ENCODE measurements at places on chromosomes 11 and 22.
A peak's percentile ranks its signal among the peaks of the same experiment; 100 is the strongest.

GRCh38 chr22:27329966-27330645, 471.4 kb downstream of the MN1 start:
- no peak for DNase-seq

DNA sequence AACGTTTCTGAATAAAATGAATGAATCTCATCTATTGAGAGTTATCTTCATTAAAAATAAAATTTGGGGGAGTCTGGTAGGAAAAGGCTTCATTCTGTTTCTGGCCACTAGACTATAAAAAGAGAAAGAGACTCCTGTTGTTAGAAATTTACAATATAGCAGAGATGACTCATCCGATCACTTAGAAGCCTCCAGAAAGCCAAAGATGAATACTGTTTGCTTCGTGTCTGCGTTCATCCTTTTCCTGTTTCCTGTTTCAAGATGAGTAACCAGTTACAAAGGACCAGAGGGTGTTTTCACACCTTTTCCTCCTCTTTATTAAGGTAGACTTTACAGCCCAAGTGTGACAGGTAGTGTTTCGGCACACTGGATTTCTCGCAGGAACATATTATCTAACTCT, 1120.7 kb downstream of the LRRC4C start:
- no peak for DNase-seq

GRCh38 chr11:123822032-123822431, 15.9 kb upstream of the OR6M1 start:
- DNase-seq: no peak

DNA sequence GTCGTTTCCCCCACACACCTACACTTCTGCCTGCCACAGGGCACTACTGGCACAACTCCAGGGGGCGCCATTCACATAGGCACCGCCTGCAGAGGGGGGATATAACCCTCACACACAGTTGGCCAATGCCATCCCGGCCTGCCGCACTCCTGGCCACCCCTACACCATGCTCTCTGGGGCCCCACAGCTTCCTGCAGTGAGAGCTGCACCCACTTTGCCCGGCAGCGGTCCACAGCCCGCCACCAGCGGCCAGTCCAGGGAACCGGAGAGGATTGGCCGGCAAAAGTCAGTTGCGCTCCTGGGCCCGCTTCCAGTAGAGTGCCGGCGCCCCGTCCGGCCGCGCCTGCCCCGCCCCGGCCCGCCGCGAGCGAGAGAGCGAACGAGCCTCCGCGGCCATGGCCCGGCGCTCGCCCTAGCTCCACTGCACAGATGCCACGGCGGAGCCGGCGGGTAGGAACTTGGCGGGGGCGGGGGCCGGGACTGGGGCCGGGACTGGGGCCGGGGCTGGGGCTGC, 25.6 kb upstream of the SUSD2 start:
- DNase-seq: peak; percentile 56

- DNase-seq: no peak
These were observed 7.1 kb downstream of the FEN1 start for GRCh38 chr11:61799665-61800284.

GRCh38 chr11:15675683-15676082, 561.0 kb downstream of the INSC start:
- DNase-seq: no peak

DNA sequence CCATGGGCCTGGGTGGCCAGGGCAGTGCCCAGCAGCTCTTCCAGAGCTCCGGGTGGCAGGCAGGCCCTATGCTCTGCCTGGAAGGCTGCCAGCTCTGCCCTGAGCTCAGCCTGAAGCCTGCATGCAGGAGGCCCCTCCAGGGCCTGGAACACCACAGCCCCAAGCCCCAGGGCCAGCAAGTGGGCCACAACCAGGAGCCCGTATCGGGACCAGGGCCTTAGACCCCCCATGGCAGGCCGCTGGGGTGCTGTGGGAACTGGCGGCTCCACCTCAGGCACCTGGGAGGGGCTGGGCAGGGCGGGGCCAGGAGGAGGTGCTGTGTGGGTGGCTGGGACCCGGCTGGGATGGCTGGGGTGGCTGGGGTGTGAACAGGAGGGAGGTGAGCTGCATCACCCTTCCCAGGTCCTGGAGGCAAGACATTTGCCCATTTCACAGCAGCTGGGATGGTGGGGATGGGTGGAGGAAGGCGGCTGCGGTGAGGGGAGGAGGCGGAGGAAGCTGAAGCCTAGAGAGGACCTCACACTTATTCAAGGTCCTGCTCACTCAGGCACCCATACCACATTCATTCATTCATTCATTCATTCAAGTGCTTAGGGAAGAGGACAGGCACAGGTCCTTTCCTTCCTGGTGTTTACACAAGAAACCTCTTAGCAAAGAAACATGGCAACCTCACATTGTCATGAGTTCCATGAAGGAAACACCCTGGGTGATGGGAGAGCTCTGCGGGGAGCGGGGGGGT, at the start of gene KCNK7:
TSS of gene KCNK7 (minus strand) at position 258 of the 739 bp plus-strand sequence. CDS start at position 230, 28 bp downstream.
- no peak for DNase-seq

DNA sequence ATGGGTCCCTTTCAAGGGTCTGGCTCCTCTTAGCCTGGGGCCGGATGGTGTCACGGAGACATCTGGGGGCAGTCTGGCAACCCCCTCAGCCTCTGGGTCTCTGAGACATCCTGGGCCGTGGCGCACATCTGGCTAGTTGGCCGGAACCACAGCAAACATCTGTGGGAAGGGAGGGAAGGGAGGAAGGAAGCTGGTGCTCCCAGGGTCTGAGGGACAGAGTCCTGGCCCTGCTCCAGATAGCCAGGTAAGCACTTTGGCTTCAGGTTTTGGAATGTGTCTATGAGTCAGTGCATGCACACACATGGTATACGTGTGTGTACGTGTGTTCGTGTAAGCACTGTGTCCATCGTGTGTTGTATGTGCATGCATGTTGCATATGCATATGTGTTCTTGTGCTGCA, 225.1 kb downstream of the MN1 start:
- DNase-seq: no peak

- DNase-seq: no peak
These were observed 52.8 kb upstream of the RRAS2 start for GRCh38 chr11:14411818-14412217.

DNA sequence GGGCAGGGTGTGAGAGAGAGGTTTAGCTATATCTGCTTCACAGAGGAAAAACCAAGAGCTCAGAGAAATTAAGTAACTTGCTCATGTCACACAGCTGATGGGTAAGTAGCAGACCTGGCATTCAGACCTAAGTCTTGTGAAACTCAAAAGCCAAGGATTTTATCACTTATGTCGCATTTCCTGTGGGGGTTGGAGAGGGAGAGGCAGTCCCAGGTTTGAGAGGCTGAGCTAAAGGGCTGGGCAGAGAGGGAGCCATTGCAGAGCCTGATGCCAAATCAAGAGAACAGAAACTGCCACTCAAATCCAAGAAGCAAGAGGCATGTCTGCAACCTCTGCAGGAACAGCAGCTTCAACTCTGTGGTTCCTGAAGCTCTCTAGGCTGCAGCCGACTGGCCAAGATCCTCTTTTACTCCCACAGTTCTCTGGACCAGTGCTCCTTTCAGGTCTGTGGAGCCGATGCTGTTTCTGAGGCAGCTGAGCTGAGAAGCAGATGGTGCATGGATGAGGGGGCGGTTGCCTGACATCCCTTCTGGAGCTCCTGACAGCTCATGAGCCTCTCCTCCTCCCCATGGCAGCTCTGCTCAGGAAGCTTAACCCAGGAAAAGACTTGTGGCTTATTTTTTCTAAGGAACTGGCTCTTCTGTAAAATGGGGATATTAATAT, 47.6 kb upstream of the NAV2 start:
- no peak for DNase-seq

- no peak for DNase-seq
These were observed 60.6 kb upstream of the RDX start for GRCh38 chr11:110356762-110357671.

GRCh38 chr11:35721651-35722282, 59.2 kb downstream of the TRIM44 start:
- no peak for DNase-seq

DNA sequence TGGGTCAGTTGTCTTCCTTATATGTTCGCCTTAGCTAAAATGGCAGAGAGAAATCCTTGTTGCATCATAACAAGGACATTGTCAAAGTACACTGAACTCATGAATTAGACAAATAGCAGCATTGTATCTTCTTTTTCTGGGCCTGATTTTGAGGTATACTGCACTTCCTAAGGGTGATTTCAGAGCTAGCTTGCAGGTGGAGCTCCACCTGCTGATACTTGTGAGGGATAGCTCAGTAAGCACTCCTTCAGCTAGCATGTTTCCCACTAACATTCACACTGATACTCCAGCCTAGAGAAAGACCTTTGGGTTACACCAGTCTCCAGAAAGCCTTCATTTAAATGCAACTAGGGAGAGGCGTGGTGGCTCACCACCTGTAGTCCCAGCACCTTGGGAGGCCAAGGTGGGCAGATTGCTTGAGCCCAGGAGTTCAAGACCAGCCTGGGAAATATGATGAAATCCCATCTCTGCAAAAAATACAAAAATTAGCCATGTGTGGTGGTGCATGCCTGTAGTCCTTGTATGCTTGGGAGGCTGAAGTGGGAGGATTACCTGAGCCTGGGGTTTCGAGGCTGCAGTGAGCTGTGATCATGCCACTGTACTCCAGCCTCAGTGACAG, 29.8 kb downstream of the JAM3 start:
- no peak for DNase-seq

GRCh38 chr22:21009638-21010425, 5.1 kb upstream of the P2RX6 start:
- DNase-seq: peak; percentile 74

DNA sequence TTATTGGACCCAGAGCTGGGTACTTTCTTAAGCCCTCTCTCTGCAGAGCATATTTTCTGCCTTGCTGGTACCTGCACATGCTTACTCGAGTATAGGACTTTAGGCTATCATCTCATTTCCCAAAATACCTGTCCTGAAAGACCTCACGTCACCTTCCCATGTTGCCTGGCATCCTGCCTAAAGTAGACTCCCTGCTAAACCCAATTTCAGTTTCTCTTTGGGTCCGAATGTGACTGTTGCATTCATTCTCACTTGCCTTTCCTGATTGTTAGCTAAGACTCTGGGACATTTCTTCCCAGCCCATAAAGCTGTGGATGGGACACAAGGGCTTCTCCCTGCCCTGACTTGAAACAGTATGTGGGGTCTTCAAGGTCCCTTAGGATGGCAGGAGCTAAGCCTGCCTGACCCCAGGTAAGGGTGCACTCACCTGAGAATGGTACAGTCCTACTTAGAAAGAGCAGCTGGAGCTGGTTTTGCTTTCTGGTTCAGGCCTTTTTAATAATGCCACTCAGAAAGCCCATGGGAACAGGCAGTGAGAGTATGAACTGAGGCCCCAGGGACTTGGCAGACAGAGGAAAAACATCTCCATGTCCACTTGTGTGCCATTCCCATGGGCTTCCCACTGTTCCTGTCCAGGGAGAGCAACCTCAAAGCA, 12.9 kb downstream of the OR51E2 start:
- no peak for DNase-seq

DNA sequence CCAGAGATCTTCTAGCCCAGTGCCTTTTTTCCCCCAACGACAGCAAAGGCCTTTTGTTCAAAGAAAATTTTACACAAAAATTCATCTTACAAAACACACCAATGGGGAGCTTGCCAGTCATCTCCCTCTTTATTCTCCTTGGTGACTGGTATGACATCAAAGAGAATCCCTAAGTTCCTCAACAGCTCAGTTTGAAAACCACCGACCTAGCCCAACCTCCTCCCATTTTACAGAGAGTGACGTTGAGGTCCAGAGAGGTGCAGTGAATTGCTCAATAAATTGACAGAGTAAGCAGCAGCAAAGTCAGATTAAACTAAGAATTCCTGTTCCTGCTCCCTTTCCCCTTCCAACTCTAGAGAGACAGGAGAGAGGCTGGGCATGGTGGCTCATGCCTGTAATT, 7.8 kb downstream of the SLC43A3 start:
- no peak for DNase-seq

DNA sequence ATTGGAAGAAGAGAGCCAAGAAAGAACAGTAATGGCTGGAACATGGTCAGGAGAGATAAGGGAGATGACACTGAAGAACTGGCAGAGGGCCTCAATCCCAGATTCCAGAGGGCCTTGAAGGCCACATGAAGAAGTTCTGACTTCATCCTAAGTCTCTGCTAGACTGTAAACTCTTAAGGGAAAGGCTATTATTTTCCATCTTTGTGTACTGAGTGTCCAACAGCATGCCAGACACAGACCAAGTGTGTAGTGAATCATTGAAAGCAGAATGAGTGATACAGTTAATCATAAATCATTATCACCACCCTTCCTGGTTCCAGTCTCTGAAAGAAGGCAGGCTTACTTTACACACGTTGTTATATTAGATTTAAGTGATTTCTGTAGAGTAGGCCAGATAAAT, 185.3 kb upstream of the C11orf87 start:
- DNase-seq: no peak

DNA sequence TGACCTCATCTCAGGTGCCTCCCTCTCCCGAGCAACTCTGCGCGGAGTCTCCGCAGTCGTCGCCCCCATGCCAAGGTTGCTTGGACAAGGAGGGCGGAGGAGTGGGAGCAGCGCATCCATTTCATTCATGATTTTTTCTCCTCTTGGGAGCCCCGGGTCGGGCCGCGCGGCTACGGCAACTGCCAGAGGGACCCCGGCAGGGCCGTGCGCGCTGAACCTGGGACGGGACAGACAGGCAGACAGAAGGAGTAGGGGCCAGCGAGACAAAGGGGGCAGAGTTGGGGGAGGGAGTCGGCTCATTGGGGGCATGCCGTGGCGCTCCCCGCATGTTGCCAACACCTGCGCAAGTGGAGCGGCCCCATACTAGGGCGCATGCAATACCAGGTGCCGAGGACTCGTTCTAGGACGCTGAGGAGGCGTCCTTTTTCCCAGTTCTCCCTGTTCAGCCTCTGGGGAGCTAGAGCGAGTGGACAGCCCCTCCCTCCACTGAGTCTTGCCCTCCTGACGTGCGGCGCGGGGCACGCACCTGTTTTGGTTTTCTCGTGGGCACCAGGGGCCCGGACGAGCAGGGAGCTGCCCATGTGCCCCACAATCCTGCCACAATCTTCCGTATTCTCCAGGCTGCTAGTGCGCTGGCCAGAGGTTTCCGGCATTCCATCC, 501 bp upstream of the PTPN5 start:
- no peak for DNase-seq

- no peak for DNase-seq
These were observed 53.8 kb upstream of the BIRC3 start for GRCh38 chr11:102263379-102264003.

- no peak for DNase-seq
These were observed 183.4 kb downstream of the BCR start for GRCh38 chr22:23363683-23364082.

DNA sequence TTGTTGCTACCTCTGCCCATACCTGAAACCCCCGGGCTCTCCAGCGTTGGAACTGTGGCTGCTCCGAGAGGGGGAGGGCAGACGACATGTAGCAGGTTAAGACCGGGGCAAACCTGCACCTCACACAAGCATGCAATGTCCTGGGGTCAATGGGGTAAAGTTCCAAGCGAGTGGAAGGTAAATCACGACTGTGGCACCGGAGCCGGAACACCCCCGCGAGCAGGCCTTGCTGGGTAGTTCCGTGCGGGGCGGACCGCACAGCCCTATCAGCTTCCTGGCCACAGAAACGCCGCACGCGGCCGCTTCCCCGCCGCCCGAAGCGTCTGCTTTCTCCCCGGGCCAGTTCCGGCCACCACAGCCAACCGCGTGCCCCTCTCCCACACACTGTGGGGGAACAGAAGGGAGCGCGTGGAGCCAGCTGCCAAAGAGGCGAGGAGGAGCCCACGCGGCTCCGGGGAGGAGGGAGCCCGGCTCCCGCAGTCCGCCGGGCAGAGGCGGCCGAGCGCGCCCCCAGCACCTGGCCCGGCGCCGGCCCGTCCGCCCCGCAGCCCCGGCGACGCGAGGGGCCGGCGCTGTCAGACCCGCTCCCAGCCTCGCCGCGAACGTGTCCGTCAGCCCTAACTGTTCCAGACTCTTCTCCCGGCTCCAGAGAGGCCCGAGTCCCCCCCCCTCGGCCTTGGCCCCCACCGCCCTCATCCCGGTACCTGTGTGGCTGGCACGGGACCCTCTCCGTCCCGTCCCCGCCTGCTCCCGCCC, 1.6 kb downstream of the SPTBN2 start:
- DNase-seq: no peak

Measured in renal cortex interstitium (tissue), 15 donors.